SHP77 (cell line): ENCODE measurements at places on chromosomes 2 and 18.

GRCh38 chr2:12515871-12516270 is 200.9 kb upstream of the TRIB2 start:
- DNase-seq = no peak

GRCh38 chr2:171979103-171979502 is 20.6 kb upstream of the METAP1D start:
- DNase-seq = no peak

- DNase-seq = peak; percentile 52
Measured at GRCh38 chr2:173210270-173211196, 134.9 kb downstream of the MAP3K20 start.

- DNase-seq = no peak
Measured at GRCh38 chr2:209351636-209352035, 72.2 kb upstream of the MAP2 start.

GRCh38 chr2:164719996-164720941 is 99.0 kb upstream of the GRB14 start:
- DNase-seq = no peak

- DNase-seq = no peak
Measured at GRCh38 chr2:12448846-12449505, 267.8 kb upstream of the TRIB2 start.

DNA sequence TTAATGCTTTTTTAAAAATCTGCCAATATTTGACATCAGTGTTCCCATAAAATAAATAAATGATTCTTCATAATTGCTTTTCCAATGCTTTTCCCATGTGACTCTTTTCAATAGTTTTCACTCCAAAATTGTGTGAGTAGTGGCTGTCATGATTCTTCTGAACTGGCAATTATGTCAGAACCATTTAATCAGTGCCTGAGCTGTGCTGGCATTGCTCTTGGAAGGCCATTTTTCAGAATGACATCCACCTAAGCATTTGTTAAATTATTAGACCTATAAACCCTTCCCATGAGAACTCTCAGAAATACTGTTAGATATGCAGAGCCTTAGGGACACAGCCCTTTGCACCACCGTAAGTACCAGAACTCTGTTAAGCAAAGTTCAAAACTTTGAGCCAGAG is 334.9 kb upstream of the RAB12 start:
- DNase-seq = no peak

DNA sequence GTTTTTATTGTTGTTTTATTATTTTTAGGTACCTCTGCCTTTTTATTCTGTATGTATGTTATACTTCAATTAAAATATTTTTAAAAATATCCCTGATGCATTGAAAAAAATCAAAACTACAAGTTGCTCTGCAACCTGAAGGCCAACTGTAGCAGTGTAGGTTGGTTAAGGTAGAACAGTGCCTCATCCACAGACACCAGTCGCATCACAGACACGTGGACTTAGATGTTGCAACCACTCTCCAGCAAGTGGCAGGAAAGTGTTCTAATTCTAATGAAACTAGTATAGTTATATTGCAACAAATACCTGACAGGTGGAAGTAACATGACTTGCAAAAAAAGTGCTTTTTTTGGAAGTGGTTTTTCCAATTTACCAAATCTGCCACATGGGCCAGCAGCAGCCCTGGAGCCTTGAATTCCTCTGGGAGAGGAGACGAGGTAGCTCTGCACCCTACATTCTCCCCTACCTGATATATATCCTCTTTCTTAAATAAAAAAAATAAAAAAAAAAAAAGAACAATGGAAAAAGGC is 28.4 kb upstream of the SLC3A1 start:
- no peak for DNase-seq

GRCh38 chr2:61255580-61256437 is 93.8 kb downstream of the C2orf74 start:
- no peak for DNase-seq

GRCh38 chr2:111632661-111633060 is 251.3 kb downstream of the ANAPC1 start:
- DNase-seq = no peak

DNA sequence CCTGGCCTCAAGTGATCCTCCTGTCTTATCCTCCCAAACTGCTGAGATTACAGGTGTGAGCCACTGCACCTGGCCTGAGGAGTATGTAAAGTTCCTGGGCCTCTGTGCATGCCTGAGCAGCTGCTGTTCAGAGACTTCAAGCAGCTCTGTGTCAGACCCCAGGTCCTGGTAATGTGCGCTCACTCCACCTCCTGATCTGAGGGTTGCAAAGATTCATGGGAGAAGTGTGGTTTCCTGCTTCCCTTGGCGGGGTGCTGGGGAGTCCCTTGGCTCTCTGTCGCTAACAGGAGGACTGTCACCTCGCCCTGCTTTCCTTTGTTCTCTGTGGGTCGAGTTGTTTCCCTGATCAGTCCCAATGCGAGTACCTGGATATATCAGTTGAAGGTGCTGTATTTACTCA is 8.6 kb upstream of the IL36A start:
- no peak for DNase-seq

DNA sequence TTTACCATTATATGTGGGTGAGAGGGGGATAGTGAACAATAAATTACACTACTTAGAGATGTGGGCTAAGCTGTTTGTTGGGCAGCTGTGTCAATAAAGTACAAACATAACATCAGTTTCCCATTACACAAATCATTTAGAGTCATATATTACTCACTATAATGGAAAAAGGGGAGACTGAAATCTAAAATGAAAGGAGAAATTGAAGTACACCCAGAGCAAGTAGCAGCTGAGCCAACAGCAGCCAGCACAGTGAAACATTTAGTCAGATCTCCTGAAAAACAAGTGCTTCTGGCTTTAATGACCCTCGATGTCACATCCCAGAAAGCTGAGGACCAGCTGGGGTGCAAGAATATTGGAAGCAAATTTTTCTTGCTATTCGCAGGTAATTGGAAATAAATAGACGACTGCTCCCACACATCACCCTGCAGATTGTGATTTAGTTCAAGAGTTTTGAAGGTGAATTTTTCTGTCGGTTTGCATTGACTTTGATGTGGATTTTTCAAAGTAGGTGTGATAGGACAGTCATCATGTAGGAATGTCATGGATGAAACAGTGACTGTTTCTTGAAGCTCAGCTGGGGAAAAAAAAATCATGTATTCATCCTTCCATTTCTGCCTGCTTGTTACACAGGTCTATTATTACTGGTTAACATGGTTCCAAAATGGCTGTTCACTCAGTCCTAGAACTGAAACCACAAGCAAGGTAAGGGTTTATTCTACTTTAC is 1607.3 kb upstream of the CELF4 start:
- peak; percentile 95 for DNase-seq

GRCh38 chr2:231318436-231318835 is 77.1 kb upstream of the B3GNT7 start:
- DNase-seq = no peak
